ENCODE measurements at places on chromosomes 2 and 18.

- no peak for DNase-seq
Observed at GRCh38 chr18:27704736-27705361, 472.1 kb downstream of the CDH2 start.

DNA sequence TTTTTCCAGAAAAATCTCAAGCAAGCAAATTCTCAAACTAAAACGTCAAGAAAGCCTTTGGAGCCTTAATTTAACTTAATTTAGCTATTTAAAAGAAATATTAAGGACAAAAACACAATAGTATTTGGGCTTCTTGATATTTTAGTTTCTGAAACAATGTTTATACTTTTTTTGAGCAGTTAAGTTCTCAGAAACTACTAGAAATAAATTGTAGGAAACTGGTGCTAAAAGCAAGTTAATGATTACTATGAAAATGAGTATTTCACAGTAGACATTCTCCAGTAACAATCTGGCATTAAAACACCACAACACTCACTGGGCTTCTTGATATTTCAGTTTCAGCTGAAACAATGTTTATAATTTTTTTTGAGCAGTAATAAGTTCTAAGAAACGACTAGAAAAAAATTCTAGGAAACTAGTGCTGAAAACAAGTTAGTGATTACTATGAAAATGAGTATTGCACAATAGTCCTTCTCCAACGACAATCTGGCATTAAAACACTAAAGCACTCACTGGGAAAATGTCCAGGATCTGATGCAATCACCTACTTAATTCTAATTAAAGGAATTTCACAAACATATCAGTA lies 45.1 kb downstream of the TRAK2 start:
- DNase-seq = peak; percentile 80

DNA sequence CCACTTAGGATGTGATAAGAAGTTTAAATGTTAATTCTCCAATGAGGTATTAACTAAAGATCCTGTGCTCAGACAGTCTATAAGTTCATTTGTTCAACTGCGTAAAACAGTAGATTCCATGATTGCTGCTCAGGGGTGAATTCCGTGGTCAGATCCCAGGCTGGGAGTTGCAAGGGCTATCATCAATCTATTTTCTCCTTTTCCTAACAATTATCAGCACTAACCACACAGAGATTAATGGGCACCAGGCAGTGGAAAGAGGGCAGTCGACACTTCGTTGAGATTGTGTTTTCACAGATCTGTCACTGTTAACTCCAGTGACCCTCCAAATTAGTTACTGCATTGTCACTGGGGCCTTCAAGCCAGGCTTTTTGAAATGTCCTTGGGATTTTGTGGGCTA lies 154.1 kb upstream of the SPRED2 start:
- DNase-seq = no peak

- no peak for DNase-seq
Observed at GRCh38 chr2:141698500-141698899, 432.3 kb downstream of the LRP1B start.

GRCh38 chr2:31053929-31054782 lies 84.1 kb downstream of the GALNT14 start:
- no peak for DNase-seq

DNA sequence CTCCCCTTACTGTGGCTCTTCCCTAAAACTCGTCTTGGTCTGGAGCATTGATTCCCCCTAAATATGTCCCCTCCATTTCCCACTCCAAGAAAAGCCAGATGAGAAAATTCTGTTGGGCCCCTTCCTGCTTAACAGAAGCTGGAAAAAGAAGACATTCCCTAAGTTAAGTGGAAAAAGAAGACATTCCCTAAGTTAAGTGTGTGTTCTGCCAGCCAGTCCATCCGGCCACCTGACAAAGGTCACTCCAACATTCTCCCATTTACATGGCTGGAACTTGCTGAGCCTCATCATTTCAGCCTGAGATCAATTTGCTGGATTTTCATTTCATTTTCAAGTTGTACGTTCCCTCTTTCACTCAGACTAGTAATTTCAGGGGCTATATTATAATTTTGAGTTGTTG lies 52.0 kb downstream of the LYPD1 start:
- DNase-seq = no peak
